Spleen (tissue), 13 donors: ENCODE measurements at places on chromosomes 2 and 18. TPM values are rescaled to one million over a fixed set of nuclear protein-coding genes. Genes with fewer than 3 reads are reported as not detected.

The WDR12 gene
- 19.8 TPM for total RNA-seq

The MEP1B gene
- not detected for total RNA-seq

The DNAH7 gene
- 0.35 TPM for total RNA-seq

The DCC gene
- total RNA-seq = 0.28 TPM

The SYT4 gene
- total RNA-seq = not detected

The CTAGE1 gene
- total RNA-seq = not detected

The KCNE4 gene
- 6.6 TPM for total RNA-seq

The CREG2 gene
- total RNA-seq = not detected

The CFAP221 gene
- total RNA-seq = 0.46 TPM

The REG3G gene
- total RNA-seq = 1.0 TPM

The ZNF514 gene
- total RNA-seq = 17.6 TPM

The RGPD3 gene
- 0.27 TPM for total RNA-seq

The LRPPRC gene
- 52.3 TPM for total RNA-seq

The ZNF396 gene
- total RNA-seq = 1.9 TPM

DNA sequence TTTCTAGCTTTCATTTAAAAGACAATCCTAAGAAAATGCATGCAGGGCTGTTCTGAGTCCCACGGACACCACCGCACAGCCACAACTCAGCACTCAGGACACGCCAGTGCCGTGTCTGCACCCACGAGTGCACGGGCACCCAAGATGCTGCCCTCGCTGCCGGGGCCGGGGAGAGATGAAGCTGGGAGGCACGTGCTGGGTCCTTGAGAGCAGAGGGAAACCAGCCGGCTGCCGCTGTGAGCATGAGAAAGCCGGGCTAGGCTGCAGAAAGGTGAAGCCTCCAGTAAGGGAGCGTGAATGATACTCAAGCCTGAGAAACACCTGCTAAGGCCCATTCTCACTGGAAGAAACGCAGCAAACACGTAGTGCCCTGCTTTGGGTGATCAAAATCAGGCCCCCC lies 4.8 kb downstream of the COPS9 start:
- peak; percentile 53 for DNase-seq

- DNase-seq = no peak
Measured at GRCh38 chr2:136384531-136385303, 266.8 kb upstream of the CXCR4 start.

DNA sequence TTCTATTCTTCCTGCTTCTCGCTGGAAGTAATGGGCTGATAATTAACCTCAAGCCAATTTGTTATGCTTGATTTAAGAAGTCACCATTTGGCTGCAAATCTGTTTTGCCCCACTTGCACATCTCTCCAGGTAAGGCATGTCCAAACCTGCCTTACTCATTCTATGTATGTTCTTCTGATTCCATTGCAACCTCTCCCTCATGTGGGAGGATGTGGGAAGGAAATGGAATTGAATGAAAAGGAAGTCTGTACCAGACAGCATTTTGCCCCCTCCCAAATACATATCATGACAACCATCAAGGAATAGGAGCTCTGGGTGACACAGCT lies 131.7 kb downstream of the NRP2 start:
- DNase-seq = no peak

- no peak for DNase-seq
Measured at GRCh38 chr18:40692871-40693270, 1262.2 kb upstream of the PIK3C3 start.

- no peak for DNase-seq
Measured at GRCh38 chr18:25278394-25278793, 73.6 kb downstream of the ZNF521 start.

GRCh38 chr2:239438995-239439753 lies 38.4 kb upstream of the HDAC4 start:
- no peak for DNase-seq

DNA sequence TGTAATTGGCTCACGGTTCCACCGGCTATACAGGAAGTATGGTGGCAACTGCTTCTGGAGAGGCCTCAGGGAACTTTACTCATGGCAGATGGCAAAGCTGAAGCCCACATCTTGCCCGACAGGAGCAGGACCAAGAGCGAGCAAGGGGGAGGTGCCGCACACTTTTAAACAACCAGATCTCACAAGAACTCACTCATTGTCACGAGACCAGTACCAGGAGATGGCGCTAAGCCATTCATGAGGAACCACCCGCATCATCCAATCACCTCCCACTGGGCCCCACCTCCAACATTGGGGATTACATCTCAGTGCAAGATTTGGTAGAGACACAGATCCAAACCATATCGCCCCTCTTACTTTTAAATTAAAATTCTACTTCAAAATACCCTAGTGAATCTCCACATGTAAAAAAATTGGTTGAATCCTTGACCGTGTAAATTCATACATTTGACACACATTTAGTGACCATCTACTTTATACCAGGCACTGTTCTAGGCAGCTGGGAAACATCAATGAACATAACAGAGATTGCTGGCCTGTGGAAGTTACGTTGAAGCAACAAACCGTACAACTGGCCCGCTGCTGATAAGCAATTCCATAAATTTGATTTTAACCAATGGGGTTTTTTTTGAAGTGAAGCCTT lies 87.6 kb downstream of the ALPK2 start:
- DNase-seq = no peak

GRCh38 chr2:172448544-172449267 lies 21.3 kb downstream of the ITGA6 start:
- no peak for DNase-seq

GRCh38 chr2:218043701-218044109 lies 25.3 kb upstream of the RUFY4 start:
- DNase-seq = no peak

GRCh38 chr2:96899413-96899741 lies 29.5 kb upstream of the SEMA4C start:
- no peak for DNase-seq

GRCh38 chr2:178927173-178927572 lies 120.0 kb upstream of the TTN start:
- no peak for DNase-seq

GRCh38 chr18:43780782-43781340 lies 503.6 kb upstream of the SYT4 start:
- no peak for DNase-seq

DNA sequence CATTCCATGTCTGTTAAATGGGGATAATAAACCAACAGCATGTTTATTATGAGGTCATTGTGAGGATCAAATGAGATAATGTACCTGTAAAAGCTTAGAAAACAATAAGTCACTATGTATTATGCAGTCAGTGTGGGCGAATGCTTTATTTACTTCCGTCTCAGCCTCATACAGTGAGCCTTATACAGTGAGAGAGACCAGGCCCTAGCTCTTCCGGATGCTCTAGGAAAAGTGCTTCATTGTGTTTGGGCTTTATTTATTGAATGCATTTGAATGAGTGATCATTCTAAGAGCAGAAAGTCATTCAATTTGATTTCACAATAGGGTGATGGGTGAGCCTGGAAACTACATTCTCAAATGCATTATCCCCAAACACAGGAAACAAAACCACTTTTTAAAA lies 603.9 kb upstream of the FANCL start:
- no peak for DNase-seq

- no peak for DNase-seq
Measured at GRCh38 chr2:101771227-101771902, 73.9 kb downstream of the MAP4K4 start.

DNA sequence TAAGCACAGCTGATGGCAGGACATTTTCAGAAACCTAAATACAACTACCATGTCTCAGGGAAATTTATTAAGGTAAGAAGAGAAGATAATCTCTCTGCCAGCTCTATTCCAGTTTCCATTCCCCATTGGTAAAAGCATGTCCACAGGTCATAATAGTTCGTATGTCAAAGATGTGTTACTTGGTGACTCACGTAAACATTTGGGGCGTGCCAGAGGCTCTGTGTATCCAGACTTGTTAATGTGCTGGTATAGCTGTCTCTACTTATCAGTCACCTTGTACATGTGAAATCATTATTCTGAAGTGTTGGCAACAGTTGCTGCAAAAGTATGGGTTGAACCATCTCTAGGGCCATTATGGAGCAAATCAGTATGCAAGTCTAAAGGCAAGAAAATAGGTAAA lies 1345.1 kb downstream of the SUCLG1 start:
- DNase-seq = no peak

GRCh38 chr2:74931940-74932339 lies 26.5 kb upstream of the POLE4 start:
- DNase-seq = no peak
